ENCODE measurements at places on chromosomes 16 and 17.

DNA sequence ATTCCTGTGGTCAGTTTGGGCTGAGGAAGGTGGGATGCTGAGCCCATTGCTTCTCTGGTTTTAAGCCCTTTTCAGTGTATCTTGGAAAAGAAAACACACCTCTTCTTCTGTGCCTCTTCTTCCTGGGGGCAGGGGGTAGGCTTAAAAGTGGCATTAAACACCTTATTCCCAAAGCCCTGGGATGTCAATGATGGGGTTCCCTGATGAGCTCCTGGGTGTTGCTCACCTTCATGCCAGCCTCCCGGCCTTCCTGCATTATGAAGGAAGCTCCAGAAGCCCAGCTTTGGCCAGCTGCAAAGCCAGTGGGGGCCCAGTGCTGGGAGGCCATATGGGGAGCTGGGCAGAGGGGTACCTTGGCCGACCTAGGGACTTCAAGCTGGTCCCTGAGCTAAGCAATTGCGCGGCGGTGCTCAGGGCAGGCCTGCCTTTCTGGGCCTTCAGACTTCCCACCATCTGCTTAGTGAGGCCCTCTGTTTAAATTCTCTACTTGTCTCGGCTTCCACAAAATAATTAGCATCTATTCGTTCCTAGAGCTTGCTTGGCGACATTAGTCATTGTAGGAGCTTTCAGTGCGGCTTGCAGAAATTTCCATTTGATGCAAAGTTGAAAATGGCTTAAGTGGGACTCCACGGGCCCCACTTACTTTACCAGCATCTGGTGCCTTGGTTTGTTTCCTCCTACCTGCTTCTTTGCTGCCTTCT is 121.7 kb upstream of the NLRP1 start:
- no peak for DNase-seq

DNA sequence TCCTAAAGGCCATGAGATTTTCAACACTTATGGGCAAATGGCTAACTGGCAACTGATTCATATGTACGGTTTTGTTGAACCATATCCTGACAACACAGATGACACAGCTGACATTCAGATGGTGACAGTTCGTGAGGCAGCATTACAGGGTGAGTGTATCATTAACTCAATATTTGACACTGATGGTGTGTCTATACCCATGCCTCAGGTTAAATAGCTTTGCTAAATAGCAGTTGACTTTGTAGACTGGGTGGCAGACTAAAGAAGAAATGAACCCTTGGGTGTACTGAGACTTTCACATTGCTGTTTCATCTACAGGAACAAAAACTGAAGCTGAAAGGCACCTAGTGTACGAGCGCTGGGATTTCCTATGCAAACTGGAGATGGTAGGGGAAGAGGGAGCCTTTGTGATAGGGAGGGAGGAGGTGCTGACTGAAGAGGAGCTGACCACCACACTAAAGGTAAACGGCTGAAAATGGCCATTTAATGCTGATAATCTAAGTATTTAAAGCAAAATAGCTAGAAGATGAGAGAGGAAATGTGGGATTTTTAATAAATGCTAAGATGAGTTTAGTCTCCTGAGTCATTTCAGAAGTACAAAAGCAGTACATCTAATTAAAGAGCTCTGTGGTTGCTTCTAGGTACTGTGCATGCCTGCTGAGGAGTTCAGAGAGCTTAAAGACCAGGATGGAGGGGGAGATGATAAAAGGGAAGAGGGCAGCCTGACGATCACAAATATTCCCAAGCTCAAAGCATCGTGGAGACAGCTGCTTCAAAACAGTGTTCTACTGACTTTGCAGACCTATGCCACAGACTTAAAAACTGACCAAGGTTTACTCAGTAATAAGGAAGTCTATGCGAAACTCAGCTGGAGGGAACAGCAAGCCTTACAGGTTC is 3.0 kb downstream of the SETD6 start:
- DNase-seq, result no peak

- no peak for DNase-seq
Observed at GRCh38 chr16:77584205-77584859, 138.0 kb upstream of the NUDT7 start.

DNA sequence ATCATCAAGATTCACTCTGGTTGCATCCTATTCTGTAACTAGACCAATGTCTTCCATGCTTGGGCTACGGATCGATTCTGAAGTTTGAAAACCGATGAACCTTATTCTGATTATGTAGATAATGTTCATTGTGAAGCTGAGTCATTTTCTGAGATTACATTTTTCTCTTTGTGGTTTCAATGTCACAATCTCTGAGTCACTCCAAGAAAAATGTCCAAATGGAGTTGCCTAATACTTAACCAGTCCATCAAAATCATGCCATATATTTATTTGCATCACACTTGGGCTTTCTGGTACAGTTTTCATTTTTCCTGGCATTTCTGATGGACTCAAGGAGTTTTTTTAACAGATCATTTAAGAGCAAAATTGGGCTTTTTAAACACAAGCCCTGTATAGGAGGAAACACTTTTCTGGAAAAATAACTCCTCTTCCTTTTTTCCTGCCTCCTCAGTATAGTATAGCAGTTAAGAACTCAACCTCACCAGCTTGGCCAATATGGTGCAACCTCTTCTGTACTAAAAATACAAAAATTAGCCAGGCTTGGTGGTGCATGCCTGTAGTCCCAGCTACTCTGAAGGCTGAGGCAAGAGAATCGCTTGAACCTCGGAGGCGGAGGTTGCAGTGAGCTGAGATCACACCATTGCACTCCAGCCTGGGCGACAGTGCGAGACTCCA is 17.5 kb downstream of the CACNG3 start:
- no peak for DNase-seq

DNA sequence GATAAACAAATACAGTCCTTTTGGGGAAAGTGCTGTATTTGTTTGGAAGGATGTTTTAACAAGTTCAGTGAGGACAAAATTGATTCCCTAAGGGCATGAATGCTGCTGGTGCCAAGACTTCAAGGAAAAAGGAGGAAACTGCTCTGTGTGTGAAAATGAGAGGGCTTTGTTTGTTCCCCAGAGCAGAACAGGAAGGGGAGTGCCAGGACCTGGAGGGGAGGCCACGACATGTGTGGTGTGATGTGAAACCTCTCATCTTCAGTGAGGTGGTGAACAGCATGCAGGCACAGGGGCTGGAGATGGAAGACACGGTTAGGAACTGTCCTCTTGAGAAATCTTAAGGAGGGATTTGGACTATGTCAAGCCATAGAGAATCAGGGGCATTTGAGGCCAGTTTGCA is 46.6 kb upstream of the GRIN2A start:
- DNase-seq, result no peak

- DNase-seq, result no peak
Observed at GRCh38 chr16:68866933-68867332, 23.6 kb downstream of the TANGO6 start.

DNA sequence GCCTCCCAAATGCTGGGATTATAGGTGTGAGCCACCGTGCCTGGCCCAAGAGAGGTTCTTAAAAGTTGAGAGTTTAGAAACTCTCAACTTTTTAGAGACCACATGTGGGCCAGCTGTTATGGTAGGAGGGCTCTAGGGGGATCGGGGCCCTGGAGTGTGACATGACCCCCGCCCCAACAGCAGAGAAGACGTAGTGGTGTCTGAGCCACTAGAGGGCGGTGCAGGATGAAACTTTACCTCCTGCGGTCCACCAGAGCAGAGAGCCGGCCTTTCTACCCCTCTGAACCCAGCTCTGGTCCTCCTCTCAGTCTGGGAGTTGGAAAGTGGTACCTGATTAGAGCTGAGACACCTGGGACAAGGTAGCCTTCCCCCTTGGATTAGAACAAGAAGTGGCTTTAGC is 7.4 kb downstream of the CDK5RAP3 start:
- peak; percentile 68 for DNase-seq

DNA sequence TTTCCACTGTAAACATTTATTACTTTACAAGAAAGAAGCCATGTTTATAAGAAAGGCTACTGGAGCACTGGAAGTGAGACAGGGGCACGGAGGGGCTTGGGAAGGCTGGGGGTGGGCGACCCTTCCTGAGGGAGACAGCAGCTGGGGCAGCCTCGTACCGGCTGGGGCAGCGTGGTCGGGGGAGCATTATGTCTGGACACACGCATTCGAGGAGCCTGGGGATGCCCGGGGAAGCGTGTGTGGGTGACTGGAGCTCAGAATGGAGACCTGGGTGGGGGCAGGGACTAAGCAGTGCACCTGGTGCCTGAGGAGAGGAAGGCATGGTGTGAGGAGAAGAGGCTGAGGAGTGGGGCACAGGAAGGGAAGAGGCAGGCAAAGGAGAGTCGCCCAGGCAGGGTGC is 64.5 kb downstream of the SRCIN1 start:
- DNase-seq, result no peak

DNA sequence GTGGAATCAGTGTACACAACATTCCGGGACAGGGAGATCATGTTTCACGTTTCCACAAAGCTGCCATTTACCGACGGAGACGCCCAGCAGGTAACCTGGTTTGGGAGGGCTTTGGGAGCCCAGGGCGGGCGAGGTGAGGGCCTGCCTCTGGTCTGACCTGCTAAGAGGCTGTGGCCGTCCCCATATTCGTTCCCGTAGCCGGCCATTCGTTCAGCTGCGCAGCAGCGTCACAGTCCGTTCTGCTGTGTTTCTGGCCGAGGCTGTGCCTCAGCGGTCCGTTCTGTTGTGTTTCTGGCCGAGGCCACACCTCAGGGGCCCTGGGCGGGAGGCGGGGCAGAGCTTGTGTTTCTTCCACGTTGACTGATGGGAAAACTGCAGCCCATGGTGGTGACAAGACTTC is 68.0 kb downstream of the OR1D5 start:
- no peak for DNase-seq

- DNase-seq, result peak; percentile 81
Observed at GRCh38 chr16:66605177-66605978, 874 bp downstream of the CMTM3 start.

DNA sequence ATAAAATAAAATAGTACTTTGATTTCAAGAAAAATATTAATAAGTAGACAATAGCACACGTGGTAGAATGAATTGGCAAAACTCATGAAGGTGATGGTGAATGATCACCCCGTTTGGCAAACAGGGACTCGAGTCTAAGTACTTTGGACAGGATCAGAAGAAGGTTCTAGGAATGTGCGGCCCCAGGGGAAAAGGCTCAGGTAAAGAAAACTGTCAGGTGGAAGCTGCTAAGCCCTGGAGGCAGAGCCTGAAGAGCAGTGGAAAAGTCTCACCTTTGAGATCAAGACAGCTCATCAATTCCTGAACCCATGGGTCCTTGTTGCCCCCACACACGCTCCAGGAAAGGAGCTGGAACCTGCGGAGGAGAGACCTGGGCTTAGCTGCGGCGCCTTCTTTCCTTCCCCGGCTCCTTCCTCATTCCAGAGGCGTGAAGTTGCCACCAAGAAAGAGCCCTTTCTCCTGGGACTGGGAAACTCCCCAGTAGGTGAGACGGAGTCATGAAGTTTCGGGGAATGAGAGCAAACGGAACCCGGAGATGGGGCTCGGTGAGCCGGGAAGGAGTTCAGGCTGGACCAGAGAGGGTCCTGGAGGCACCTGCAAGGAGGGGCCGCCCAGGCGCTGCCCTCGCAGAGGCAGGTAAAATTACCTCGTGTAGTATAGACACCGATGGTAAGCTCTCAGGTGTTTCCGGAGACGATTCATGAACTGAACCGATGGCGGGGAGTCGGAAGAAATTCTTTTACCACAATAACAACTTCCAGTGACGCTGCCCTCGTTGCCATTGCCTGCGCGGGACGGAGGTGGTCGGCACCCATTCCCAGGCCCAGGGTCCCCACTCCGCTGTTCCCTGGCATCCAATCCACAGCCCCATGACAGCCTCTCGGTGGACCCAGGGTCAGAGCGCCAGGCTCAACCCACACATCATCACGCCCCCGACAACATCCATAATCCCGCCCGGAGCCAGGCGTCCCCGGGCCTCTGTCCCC is 1.2 kb upstream of the ZMYND15 start:
- DNase-seq, result no peak

GRCh38 chr17:55351226-55351625 is 70.4 kb downstream of the MMD start:
- DNase-seq, result no peak
